ENCODE measurements at places on chromosomes 1 and 21.

DNA sequence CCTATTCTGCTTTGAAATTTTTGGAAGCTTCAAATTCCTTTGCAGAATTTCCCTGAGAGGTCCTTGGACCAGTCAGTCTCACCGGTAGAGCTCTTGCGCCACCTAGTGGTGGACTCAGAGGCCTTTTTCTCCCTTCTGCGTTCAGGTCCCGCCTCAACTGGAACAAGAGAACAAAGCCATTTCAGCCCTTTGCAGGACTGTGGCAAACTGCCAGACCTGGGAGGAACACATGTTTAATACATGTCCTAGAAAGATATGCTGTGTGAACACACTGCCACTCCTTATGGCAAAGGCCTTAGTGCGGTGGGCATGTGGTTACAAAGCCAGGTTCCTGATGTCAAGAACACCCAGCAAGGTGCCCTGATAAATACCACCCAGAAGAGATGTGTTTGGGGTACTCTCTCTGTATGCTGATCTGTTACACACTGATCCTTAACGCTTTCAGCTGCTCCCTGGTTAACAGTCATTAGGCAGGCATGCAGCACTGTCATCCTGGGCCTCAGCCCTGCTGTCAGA, 82.2 kb upstream of the SSX2IP start:
- peak; percentile 90 for DNase-seq

DNA sequence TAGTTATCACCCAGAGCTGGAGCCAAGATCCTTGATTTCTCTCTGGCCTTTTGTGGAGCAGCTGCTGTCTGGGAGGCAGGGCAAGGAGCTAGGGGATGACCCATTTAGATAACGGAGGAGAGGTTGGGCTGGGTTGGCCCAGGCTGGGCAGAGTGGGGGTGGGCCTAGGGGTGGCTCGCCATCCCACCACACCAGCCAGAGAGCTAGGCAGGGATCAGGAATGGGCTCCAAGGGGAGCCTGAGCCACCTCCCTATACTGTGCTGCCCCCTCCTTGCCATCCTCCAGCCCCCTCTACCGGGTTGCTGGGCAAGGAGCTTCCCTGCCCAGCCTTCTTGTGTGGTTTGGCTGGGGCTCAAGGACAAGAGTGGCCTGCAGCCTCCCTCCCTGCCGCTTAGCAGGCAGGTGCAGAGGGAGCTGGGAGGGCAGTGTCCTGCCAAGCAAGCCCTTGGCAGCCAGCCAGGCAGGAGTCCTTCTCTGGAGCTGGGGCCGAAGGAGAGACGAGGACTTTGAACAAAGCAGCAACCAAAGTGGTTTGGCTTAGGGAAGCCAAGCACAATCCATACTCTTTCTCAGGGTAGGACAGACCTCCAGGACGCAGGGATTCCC, 4.1 kb downstream of the NUAK2 start:
- DNase-seq, result no peak

DNA sequence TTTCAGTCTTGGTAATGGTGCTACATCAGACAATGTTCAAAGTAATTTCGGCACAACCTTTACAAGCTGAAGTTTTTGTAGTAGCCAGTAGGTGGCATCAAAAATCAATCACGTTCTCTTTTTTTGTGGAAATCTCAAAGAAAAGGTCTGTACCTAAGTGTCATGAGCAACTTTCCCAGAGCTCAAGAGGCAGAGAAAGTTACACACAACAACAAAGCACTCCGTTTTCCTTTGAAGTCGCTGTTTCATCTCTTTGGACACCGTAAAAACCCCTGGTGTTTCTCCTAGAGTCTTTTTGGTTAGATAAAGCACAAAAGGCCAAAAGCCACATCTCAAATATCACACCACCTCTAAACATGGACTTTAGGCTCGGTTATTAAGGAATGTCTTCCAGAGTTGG, 131.6 kb downstream of the LHX8 start:
- DNase-seq, result no peak

- DNase-seq, result no peak
Measured at GRCh38 chr1:43340559-43340958, 2.9 kb downstream of the MPL start.

GRCh38 chr1:26305667-26306289, 658 bp downstream of the UBXN11 start:
- DNase-seq, result no peak

- DNase-seq, result no peak
Measured at GRCh38 chr1:15507278-15507677, 16.7 kb downstream of the CASP9 start.

DNA sequence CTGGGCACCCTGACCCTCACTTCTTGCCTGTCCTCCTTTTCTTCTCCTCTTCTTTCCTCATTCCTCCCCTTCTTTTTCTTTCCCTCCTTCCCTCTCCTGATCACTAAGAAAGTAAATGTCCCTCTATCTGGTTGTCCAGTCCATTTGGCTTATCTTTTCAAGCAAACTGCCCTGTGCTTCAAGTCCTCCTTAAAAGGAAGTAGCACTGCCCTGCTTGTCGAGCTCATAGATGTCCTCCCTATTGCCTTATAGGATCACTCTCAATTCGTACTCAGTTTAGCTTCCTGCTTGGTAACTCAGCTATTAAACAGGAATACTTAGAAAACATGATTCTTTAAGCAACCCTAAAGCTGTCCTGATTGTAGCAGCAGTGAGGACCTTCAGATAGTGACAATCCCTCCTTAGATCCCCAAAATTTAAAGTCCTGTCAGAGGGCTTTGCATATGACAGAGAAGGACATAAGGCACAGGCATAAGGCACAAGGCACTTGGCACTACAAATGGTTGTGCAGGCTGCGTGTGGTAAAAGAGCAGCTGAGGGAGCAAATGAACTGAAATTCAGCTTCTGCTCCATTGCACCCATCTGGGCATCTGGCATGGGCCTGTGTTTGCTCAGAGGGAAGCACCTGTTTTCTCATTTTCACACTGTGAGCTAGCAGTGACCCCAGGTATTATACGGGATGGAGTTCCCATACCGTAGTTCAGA, 26.1 kb upstream of the SLAMF6 start:
- no peak for DNase-seq

DNA sequence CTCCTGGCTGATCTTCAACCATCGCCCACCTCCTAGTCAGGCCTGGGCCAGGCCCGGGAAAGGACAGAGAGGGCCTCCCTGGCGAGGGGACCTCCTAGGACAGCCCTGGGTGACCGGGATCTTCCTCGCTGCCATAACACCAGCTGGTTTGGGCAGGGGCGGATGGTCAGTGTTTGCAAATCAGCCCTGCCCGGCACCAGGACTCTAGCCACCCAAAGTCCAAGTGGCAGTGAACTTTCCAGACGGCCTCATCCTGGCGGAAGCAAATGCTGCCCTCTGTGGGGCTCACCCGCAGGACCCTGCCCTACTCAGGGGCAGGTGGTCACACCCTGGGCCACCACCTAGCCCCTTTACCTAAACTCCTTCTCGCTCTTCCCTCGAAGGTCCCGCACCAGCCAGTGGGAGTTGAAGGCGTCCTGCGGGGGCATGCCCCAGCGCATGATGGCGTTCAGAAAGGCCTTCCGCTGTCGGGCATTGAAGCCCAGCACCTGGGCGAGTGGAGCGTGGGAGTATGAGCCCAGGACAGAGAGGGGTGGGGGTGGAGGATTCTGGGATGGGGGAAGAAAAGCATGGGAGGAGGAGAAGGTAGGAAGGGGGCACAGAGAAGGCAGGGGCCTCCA, 55.3 kb downstream of the CHD5 start:
- peak; percentile 28 for DNase-seq

DNA sequence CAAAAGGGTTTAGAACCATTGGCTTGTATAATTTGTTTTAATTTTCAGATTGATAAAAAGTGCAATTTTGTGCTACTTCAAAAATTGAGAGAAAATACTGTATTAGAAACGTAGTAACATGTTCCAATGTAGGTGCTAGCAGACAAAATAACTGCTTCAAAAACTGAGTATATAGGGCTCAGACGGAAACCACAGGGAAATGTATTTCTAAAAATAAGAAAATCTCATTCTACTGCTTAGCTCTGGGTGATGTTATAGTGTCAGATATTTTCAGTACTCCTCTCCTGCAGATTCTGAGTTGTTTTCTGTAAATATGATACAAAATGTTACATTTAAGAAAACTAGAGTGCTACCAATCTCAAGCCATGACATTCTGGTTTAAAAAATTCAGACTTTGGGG, 55.4 kb downstream of the KCNK2 start:
- DNase-seq, result no peak

- no peak for DNase-seq
Measured at GRCh38 chr1:98287626-98288025, 366.8 kb upstream of the DPYD start.
